ENCODE measurements at places on chromosomes 1 and 21. TPM values are rescaled to one million over a fixed set of nuclear protein-coding genes. Genes with fewer than 3 reads are reported as not detected.

The PCP4 gene
- 213 TPM for polyA plus RNA-seq

- no peaks in the 10 kb centered on the region for H3K36me3 ChIP-seq
- peak overlapping the region; percentile 91 for H3K4me3 ChIP-seq
These were observed 805 bp downstream of the ATG4C start for GRCh38 chr1:62784509-62785365.

DNA sequence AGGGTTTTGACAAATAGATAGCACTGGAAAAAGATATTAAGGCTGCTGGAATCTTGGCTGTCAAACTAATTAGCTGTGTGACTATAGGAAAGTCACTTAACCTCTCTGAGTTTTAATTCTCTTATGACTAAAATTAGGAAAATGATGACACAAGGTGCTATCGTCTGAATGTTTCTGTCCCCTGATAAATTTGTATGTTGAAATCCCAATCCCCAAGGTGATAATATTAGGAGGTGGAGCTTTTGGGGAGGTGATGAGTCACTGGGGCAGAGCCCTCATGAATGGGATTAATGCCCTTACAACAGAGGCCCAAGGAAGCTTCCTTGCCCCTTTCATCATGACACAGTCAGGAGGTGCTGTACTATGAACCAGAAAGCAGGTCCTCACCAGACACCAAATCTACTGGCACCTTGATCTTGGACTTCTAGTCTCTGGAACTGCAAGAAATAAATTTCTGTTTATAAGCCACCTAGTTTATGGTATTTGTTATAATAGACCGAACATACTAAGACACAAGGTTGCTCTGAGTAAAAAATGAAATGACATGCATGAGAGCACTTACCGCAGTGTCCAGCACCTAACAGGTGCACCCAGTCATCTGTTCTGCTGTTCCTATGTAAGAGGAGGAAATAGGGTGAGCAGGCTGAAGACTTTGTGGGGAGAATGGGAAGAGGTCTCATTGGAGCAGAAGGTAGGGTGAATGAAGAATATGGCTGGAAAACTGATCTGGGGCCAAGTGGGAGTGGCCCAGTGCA, 26.3 kb upstream of the DISP1 start:
- no peak overlapping the region for H3K27ac ChIP-seq
- H3K27me3 ChIP-seq = no peaks in the 10 kb centered on the region
- H3K4me3 ChIP-seq = no peak overlapping the region
- DNase-seq = no peak

DNA sequence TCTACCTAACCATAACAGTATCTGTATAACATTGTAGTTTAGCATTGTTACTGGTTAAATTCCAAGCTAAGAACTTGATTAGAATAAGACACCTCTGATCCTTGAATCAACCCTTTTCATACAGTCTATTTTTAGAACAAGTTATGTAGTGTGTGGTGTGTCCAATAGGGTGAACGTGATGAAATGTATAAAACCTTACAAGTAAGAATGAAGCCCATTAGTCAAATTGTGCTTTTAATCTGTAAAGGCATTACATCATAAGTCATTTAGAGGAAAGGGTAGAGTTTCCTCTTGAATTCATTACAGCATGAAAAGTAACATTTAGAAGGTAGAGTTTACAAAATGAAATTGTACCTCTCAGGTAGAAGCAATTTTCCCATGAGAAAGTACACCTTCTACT, 479.2 kb downstream of the LTN1 start:
- no peaks in the 10 kb centered on the region for H3K27me3 ChIP-seq
- no peaks in the 10 kb centered on the region for H3K36me3 ChIP-seq
- no peak overlapping the region for H3K27ac ChIP-seq
- H3K4me3 ChIP-seq = no peak overlapping the region

The OR10J1 gene
- polyA plus RNA-seq = not detected

DNA sequence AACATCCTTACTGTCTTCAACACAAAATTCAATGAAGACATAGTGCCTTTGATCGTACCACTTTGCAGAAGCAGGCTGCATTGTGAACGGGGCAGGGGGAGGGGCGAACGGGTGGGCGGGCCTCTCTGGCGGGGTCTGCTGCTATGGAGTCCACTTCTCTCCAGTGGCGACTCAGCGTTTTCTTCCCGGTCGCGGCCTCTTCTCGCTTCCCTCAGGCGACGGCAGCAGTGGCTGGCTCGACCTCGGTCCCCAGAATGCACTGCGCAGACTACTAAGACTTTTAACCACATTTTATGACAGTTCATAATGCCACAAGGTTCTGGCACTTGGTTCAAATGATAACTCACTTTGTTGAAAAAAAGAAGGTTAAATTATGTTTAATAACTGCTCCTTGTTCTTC, 21.2 kb downstream of the GBP2 start:
- no peaks in the 10 kb centered on the region for H3K36me3 ChIP-seq
- no peak for DNase-seq
- no peaks in the 10 kb centered on the region for H3K27me3 ChIP-seq
- H3K4me3 ChIP-seq = no peak overlapping the region
- H3K4me1 ChIP-seq = no peaks in the 10 kb centered on the region
- no peak overlapping the region for H3K27ac ChIP-seq

- peaks cover 12% of the 10 kb centered on the region for H3K27me3 ChIP-seq
- DNase-seq = no peak
- no peak overlapping the region for H3K4me3 ChIP-seq
- H3K27ac ChIP-seq = no peak overlapping the region
- H3K4me1 ChIP-seq = peaks cover 60% of the 10 kb centered on the region
These were observed 2.2 kb downstream of the ZC3H12A start for GRCh38 chr1:37476460-37477197.

The SIKE1 gene
- polyA plus RNA-seq = 53.6 TPM

GRCh38 chr1:2181271-2181670, 13.3 kb downstream of the FAAP20 start:
- H3K36me3 ChIP-seq = peaks cover 97% of the 10 kb centered on the region
- DNase-seq = no peak
- H3K27me3 ChIP-seq = no peaks in the 10 kb centered on the region
- H3K4me1 ChIP-seq = peaks cover 10% of the 10 kb centered on the region
- H3K27ac ChIP-seq = no peak overlapping the region
- no peak overlapping the region for H3K4me3 ChIP-seq

DNA sequence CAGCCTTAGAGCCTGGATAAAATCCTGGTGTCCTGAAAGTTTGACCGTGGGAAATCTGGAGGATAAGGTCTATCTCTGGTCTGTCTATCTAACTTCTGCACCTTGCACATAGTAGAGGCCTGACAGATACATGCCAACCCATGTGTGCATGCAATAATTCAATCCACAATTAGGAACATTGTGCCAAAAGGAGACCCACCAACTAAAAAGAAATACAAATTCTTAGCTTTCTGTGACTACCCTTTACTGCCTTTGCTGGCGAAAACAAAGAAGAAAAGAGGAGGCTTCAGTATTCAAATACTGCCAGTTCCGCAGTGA, 381 bp upstream of the KLHL20 start:
- peaks cover 15% of the 10 kb centered on the region for H3K27me3 ChIP-seq
- H3K4me3 ChIP-seq = peak overlapping the region; percentile 90
- peaks cover 8% of the 10 kb centered on the region for H3K36me3 ChIP-seq
- H3K27ac ChIP-seq = peak overlapping the region; percentile 94

DNA sequence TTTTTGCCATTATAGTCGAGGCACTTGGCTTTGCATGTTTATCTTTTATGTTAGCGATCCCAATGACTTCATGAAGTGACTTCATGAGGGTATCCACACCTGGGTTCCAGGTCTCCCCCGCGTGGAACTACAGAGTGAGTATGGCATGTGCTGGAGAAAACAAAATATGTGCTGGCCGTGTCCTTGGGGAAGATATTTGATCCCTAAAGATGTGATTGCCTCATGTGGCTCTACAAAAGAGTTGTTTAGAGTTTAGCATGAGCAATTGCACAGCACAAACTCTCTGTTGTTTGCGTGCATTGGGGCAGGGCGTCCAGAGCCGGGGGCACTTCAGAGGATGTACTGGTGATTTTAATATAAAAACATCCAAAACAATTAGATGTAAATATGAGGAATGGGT, 4.8 kb downstream of the IL10RB start:
- peaks cover 10% of the 10 kb centered on the region for H3K36me3 ChIP-seq
- no peak for DNase-seq
- no peak overlapping the region for H3K4me3 ChIP-seq
- no peak overlapping the region for H3K27ac ChIP-seq
- peaks cover 13% of the 10 kb centered on the region for H3K4me1 ChIP-seq

DNA sequence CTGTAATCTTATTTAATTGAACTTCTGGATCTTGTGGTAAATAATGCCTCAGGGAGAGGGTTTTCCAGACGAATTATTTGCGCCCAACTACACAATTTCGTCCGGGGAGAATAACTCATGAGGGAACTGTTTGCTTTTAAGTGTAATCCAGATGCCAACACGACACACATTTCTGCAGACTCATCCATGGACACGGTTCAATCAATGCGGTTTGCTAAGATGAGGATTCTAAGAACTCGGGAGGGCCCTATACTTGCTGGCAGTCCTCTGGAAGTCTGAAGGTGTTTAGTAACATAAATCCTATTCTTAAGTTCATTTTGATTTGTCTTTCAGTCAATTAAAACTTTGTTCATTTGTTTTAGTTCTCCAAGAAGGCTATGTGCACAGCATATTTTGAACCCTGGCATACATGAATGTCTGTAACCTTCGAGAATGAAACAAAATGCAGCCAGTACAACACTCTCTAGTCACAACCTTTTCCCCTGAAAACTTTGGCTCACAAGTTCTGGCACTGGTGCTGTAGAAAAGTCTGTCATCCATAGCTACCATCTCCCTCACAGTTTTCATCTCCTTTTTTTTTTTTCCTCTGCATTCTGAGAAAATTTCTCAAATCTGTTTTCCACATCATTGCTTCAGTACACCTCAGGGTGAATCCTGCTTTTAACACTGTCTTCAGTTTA, 38.8 kb downstream of the DIPK1A start:
- H3K36me3 ChIP-seq = no peaks in the 10 kb centered on the region
- H3K27me3 ChIP-seq = no peaks in the 10 kb centered on the region
- peak; percentile 31 for DNase-seq
- no peaks in the 10 kb centered on the region for H3K4me1 ChIP-seq
- H3K4me3 ChIP-seq = no peak overlapping the region
- no peak overlapping the region for H3K27ac ChIP-seq

The LRRN2 gene
- polyA plus RNA-seq = 48.6 TPM

The BSND gene
- not detected for polyA plus RNA-seq

- H3K27me3 ChIP-seq = no peaks in the 10 kb centered on the region
- no peak overlapping the region for H3K27ac ChIP-seq
- no peak overlapping the region for H3K4me3 ChIP-seq
- H3K36me3 ChIP-seq = no peaks in the 10 kb centered on the region
These were observed 136.2 kb downstream of the BRINP2 start for GRCh38 chr1:177306981-177307380.

The KRTAP6-1 gene
- polyA plus RNA-seq = not detected

GRCh38 chr21:46168238-46168637, 12.9 kb upstream of the FTCD start:
- no peaks in the 10 kb centered on the region for H3K27me3 ChIP-seq
- H3K36me3 ChIP-seq = peaks cover 9% of the 10 kb centered on the region
- H3K4me1 ChIP-seq = no peaks in the 10 kb centered on the region

The LGR6 gene
- 5.5 TPM for polyA plus RNA-seq

GRCh38 chr1:54221113-54221834, 21.3 kb downstream of the MRPL37 start:
- H3K4me3 ChIP-seq = no peak overlapping the region
- H3K4me1 ChIP-seq = peaks cover 27% of the 10 kb centered on the region
- DNase-seq = no peak
- no peak overlapping the region for H3K27ac ChIP-seq
- H3K27me3 ChIP-seq = no peaks in the 10 kb centered on the region

- no peaks in the 10 kb centered on the region for H3K36me3 ChIP-seq
- peak; percentile 89 for DNase-seq
- peaks cover 10% of the 10 kb centered on the region for H3K4me1 ChIP-seq
- H3K27ac ChIP-seq = peak overlapping the region; percentile 90
These were observed 43.2 kb upstream of the FMO2 start for GRCh38 chr1:171141688-171142415.

The RASSF5 gene
- polyA plus RNA-seq = 9.8 TPM

- H3K27ac ChIP-seq = no peak overlapping the region
- no peak for DNase-seq
- H3K27me3 ChIP-seq = no peaks in the 10 kb centered on the region
- H3K36me3 ChIP-seq = no peaks in the 10 kb centered on the region
These were observed 1999.4 kb downstream of the MRPL39 start for GRCh38 chr21:23607782-23608431.

DNA sequence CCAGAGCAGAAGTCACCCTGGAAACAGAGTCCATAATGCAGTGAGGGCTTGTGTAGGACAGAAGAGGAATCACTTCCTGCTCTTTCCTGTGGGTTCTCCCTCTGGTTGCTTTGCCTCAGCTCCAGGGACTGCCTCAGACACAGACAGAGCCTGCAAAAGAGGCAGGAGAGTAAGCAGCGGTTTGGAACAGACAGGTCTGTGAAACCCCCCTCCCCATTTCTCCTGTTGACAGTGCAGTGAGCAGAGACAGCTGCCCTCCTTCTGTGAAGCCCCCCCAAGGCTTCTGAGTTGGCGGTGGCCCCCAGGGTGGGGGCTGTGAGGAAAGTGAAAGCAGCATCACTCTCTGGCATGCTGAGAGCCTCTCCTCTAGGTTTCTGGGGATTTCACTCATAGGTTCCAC, 53.0 kb downstream of the MAB21L3 start:
- no peak for DNase-seq
- no peaks in the 10 kb centered on the region for H3K36me3 ChIP-seq
- no peak overlapping the region for H3K4me3 ChIP-seq
- H3K27me3 ChIP-seq = no peaks in the 10 kb centered on the region
- no peak overlapping the region for H3K27ac ChIP-seq

DNA sequence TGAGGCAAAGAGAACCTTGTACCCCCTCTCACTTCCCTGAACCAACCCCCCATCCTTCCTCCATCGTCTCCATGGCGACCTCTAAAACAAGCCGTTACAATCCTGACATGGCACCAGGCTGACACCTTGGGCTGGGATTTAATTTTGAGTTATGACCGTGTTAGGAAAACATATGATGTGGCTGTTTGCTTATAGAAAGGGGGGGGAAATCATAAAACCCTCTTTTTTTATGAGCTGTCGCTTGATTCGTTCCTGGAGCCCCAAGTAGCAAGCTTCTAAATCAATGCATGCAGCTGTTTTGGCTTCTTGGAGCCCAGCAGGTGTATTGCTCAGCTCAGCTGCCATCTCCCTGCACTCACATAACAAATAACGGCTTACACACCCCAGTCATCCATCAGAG, 301.2 kb upstream of the SPAG17 start:
- H3K4me3 ChIP-seq = no peak overlapping the region
- no peaks in the 10 kb centered on the region for H3K36me3 ChIP-seq
- no peak overlapping the region for H3K27ac ChIP-seq
- peaks cover 5% of the 10 kb centered on the region for H3K4me1 ChIP-seq
- DNase-seq = no peak

The ATAD3C gene
- 0.68 TPM for polyA plus RNA-seq

- no peaks in the 10 kb centered on the region for H3K4me1 ChIP-seq
- H3K4me3 ChIP-seq = no peak overlapping the region
- no peak overlapping the region for H3K27ac ChIP-seq
- no peak for DNase-seq
- H3K27me3 ChIP-seq = no peaks in the 10 kb centered on the region
These were observed 101.7 kb upstream of the PRMT6 start for GRCh38 chr1:106954661-106955229.

- no peaks in the 10 kb centered on the region for H3K27me3 ChIP-seq
- no peak overlapping the region for H3K27ac ChIP-seq
- no peaks in the 10 kb centered on the region for H3K36me3 ChIP-seq
- no peak for DNase-seq
These were observed 572.7 kb downstream of the AJAP1 start for GRCh38 chr1:5227114-5227513.

The RGS2 gene
- 36.7 TPM for polyA plus RNA-seq

- H3K27ac ChIP-seq = no peak overlapping the region
- H3K36me3 ChIP-seq = peaks cover 22% of the 10 kb centered on the region
- no peak overlapping the region for H3K4me3 ChIP-seq
- H3K27me3 ChIP-seq = no peaks in the 10 kb centered on the region
- H3K4me1 ChIP-seq = no peaks in the 10 kb centered on the region
These were observed 35.9 kb downstream of the ZNF496 start for GRCh38 chr1:247295746-247296145.

The PRDM16 gene
- polyA plus RNA-seq = 6.5 TPM
